ENCODE measurements at places on chromosomes 6 and 20.

DNA sequence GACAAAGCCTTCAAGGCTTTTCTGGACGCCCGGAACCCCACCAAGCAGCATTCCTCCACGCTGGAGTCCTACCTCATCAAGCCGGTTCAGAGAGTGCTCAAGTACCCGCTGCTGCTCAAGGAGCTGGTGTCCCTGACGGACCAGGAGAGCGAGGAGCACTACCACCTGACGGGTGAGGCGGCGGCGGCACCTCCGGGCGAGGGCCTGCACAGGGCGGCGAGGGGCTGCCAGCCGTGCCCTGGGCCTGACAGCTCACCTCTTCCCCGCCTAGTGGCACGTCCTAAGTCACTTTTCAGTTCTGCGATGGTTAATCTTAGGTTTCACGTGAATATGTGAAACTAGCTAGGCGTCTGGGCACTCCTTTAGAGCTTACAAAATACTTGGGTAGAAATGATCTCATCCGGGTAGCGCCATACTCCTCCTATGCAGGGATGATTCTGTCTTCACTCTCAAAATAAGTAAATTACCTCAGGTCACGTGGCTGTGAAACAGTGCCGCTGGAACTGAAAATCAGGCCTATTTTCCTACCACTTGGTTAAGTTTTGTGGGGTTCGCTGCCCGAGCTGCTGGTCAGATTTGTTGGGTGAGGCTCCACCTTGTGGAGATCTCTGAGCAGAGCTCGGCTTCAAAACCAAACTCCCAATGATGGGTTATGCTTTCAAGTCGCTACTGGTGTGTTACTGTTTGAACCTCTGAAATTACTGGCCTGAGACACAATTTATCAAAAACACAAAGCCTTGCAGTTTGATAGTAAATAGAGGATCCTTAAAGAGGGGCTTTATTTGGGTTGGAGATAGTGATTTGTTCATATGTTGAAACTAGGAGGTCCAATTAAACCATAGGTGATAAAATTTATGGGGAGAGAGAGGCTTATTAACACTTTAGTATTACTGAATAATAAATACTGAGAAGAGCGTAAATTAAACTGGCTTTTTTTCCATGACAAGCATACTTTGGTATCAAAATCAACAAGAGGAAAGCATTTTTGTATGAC is 15.5 kb upstream of the CLDN20 start:
- peak; percentile 99 for DNase-seq

DNA sequence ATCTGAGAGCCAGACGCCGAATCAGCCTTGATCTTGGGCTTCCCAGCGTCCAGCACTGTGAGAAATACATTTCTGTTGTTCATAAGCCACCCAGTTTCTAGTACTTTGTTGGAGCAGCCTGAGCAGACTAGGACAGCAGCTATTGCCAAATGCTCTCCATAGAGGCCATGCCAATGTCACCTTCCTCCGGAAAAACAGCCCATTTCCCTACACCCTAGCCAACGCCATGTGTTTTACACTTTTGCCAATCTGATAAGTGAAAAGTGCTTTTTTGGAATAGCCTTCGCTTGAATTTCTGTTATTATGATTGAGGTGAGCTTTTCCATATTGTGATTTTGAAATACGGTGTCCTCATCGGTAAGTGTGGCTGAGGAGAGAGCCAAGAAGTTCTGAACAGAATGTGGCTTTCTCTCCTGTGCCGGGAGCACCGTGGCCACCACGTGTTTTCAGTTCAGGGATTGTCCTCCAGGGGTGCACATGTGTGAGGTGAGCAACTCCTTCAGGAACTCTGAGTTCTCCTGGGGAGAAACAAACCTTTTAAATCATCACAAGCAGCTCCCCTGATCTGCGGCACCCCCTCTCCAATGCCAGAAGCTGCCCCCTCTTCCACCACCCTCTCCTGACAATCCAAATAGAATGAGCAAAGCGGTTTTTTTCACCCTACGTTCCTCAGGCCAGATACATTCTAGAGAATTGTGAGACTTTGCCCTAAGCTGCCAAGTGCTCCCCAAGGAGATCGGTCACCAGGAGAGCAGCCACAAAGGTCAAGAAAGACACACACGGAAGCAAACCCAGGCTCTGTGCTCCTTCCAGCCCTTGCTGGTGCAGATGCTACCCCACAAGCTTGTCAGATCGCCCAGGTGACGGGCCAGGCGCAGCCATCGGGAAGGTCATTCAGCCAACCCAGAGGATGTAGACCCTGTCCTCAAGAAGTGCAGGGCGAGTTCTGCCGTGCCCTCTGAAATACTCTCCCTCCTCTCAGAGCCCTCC is 36.0 kb downstream of the TAF8 start:
- DNase-seq = peak; percentile 67

GRCh38 chr20:4158466-4159050 is 143.2 kb upstream of the RNF24 start:
- no peak for DNase-seq

- DNase-seq = no peak
Observed at GRCh38 chr6:130575971-130576370, 210.2 kb downstream of the TMEM200A start.

DNA sequence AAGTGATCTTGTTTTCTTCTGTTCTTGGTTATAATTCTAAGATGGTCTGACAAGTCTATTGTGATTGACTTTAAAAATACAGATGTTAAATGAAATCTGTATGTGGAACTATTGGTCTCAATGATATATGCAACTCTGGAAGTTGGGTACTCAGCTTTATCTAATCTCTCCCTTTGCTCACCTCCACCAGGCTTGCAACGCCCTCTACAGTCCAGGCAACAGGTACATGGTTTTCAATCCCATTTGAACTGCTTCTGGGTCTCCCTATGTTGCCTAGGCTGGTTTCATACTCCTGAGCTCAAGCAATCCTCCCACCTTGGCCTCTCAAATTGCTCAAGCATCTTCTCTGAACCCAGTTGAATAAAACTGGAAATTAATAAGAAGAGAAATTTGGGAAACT is 25.6 kb upstream of the HLA-DQB1 start:
- DNase-seq = peak; percentile 61

Data from thyroid gland (tissue), 4 donors.